ENCODE measurements at places on chromosomes 2 and 18.

DNA sequence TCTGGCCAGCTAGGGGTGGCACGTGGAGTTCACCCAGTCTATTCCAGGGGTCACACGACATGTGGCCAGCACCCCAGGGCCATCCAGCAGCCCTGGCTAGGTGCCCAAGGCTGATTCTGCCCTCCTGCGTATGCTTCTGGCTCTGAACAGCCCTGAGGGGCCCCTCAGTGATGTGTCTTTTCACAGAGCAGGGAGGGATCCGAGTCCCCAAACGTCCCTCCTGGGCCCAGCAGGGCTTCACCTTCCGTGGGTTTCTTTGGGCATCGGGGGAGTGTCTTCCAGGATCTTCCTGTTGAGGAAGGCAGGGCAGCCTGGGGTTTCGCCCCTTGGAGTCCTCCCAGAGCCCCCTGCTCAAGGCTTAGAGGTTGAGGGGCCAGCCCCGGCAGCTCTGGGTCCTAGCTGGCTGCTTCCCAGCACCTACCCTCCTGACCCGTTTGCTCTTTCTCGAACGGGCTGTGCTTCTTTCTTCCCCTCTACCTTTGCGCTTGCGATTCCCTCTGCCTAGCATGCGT, 165.9 kb downstream of the DYSF start:
- DNase-seq, result no peak

GRCh38 chr2:200713704-200714064, 98.0 kb upstream of the BZW1 start:
- no peak for DNase-seq

- DNase-seq, result no peak
Measured at GRCh38 chr2:58669998-58670397, 428.9 kb upstream of the FANCL start.

DNA sequence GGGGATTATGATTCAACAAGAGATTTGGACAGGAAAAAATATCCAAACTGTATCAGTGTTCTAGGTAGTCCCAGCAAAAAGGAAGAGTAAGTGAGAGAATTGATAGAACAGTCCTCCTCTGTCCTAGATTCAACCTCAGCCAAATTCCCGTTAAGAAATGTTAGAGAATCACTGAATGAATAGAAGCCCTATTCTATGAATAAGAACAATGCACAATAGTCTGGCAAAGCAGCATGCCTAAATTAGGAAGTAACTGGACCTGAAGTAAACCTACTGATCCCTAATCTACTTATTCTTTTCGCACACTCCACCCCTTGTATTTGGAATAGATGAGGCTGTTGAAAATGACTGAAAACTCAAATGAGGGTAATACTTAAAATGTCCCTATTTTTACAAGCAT, 1665.5 kb downstream of the LRP1B start:
- no peak for DNase-seq

DNA sequence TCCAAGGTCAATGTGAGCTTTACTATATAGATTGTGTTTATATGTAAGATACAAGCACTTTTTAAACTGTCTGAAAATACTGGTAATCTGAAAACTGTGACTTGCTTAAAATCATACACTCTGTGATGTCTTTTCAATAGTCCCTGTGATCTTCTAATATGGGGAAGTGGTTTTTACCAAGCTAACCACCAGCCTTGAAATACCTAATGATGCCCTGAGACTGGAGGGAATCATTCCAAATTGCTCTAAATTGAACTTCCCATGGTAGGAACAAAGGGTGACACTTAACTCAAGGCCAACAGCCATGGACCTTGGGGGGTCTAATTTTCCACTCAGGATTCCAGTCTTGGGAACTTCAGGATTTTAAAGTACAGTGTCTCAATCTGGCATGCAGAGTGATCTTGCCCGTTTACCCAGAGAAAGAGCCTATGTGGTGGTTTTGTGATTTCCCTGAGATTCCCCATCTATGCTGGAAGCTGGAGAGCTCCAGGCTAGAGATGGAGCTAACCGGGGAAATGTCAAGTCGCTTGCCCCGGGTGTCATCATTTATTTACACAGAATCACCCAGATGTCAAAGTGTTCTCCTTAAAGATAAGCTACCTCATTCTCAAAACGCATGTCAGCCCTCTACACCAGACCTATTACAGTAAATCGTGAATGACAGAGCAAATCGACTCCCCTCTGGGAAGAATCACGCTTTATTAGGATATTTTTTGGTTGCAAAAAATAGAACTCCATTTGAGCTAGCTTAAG, 198.5 kb downstream of the SP3 start:
- no peak for DNase-seq

DNA sequence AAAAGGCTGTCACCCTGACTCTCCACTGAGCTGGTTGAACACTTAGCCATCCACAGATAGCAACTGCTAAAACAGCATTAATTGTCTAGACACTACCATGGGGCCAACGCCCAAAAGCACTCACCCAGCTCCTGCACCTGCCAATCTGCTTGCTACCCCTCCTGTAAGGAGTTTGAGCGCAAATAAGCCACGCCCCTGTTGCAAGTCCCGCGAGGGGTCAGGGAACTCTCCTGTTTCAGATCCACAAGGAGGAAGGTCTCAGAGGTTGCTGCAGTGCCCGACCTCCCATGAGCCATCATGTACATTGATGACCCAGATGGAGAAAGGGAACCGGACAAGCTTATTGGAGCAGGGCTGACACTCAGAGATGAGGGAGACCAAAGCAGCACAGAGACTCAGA, 106.8 kb downstream of the ZNF516 start:
- no peak for DNase-seq

DNA sequence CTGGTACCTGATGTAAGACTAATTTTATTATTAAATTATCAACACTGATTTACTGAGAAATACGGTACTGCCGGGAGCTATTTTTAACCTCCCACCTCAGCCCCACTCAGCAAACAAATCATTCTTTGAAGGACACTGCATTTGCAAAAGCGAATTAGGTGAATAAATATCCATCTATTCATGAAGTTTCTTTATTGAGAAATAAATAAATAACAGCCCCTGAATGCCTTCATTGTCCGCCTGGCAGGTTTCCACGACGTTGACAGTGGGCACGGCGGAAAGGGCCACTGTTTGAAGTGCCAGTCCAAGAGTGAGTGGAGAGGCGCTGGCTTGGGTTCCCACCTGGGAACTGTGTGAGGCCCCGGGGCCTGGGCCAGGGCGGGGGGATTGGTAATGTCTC, 15.7 kb downstream of the C1QL2 start:
- no peak for DNase-seq
